Naive thymus-derived CD8-positive, alpha-beta T cell (primary cell): ENCODE measurements at places on chromosomes 6 and 20. TPM values are rescaled to one million over a fixed set of nuclear protein-coding genes. Genes with fewer than 3 reads are reported as not detected.

- no peak for DNase-seq
Measured at GRCh38 chr6:24743265-24743943, 24.4 kb upstream of the C6orf62 start.

GRCh38 chr6:163386329-163386908, 28.1 kb upstream of the QKI start:
- DNase-seq, result no peak

DNA sequence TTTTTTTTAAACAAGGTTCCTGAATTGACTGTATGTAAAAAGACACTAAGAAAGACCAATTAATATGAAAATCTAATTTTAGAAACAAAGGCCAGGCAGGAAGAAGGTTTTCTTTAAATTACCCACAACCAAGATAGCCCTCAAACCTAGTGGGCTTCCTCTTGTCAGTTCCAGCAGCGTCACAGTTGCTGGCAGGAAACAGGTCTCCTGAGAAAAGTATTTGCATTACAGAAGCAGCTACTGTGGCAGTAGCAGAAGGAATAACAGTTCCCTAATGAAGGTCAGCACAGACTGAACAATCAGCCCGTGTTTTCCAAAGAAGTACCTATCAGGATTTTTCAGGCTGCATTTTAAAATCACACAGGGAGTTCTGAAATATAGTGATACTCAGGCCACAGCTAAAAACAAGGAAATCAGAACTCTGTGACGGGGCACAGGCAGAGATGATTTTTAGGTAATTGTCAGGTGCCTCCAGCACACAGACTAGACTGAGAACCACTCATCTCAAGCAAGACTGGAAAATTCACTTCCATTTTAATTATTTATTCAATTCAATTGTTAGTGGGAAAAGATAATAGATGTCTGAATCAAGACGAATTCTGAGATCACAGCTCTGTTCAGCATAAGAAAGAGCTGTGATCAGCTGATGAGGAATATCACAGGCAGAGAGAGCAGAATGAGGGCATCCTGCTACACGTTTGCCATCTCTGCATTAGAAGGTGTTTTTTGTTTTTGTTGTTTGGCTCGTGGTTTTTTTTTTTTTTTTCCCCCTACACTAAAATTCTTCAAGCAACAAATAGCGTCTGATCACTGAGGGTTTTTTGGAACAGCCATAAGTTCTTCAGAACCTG, 230.5 kb upstream of the KHDRBS2 start:
- no peak for DNase-seq

GRCh38 chr6:94144807-94145206, 725.4 kb upstream of the EPHA7 start:
- no peak for DNase-seq

GRCh38 chr20:12171923-12172524, 254.3 kb downstream of the BTBD3 start:
- DNase-seq, result no peak

GRCh38 chr6:50637267-50637666, 76.1 kb upstream of the TFAP2D start:
- no peak for DNase-seq

DNA sequence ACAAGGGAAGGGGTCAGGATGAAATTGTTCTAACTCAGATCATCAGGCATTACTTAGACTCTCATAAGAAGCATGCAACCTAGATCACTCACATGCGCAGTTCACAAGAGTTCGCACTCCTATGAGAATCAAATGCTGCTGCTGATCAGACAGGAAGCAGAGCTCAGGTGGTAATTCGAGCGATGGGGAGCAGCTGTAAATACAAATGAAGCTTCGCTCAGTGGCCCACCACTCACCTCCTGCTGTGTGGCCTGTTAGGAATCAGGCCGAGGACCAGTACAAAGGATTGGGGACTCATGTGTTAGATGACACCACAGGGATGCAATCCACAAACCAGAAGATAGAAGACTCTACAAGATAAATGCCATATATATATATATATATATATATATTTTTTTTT, 31.5 kb upstream of the TOP1 start:
- DNase-seq, result no peak

DNA sequence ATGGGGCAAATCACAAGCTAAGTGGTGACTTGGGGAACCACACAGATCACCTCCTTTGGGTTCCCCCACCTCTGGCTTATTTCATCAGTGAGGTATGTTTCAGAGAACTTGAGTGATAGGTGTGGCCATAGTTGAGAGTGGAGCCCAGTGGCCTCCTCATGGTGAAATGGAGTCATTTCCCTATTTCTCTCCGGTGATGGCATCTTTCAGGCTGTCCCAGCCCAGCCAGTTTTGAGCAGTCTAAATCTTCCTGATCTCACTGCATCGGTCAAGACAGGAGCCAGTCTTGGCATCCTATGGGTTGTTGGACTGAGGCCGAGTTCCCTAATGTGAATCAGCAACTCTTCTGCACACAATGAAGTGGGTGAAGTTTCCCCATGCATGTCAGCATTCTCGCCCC, 132.4 kb downstream of the EYA2 start:
- DNase-seq, result no peak

- DNase-seq, result no peak
Measured at GRCh38 chr6:149728499-149729234, 10.8 kb upstream of the LATS1 start.

DNA sequence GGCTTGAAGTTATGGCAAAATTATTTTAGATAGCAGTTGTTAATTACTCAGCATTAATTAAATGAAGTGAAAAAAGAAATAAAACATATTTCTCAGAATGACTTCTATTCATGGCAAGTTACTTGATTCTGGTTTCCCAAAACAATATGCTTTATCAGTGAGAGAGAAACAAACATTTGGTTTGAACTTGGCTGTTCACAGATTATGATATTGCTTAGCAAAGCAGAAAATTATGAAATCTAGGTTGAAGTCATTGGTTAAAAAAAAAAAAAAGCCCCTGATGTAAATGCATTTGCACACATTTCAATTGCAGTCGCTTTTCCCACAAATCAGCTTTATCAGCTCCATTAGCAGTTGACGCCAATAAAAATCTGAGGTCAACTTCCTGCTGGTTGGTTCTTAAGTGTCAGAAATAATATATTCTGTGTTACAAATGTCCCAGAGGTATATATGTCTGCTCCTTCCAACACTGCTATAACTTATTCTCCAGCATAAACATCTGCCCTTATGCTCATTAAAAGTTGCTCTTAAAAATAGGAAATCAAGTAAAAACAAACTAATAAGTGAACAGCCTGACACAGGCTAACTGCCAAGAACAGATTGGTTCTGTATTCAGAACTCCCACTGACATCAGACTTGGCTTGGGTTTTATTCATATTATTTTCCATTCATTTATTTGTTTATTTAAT, 275.4 kb downstream of the PHF3 start:
- no peak for DNase-seq

- DNase-seq, result no peak
Measured at GRCh38 chr6:88814909-88815308, 148.5 kb downstream of the RNGTT start.

DNA sequence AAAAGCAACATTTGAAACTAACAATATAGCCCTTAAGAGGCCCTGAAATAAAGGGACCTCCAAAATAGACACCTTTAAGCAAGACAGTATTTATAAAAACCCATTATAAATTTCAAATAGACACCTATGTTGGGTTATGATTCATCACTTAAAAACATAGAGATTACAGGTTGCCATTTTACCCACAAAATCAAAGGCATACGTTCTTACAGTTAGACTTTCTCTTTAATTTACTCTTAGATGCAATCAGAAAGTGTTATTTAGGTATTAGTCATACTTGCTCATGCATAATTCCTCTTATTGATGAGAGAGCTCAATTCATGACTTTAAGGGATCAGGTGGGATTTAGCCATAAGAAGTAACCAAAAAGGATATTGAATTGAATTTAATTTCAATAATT, 51.5 kb upstream of the TMEM200A start:
- no peak for DNase-seq

DNA sequence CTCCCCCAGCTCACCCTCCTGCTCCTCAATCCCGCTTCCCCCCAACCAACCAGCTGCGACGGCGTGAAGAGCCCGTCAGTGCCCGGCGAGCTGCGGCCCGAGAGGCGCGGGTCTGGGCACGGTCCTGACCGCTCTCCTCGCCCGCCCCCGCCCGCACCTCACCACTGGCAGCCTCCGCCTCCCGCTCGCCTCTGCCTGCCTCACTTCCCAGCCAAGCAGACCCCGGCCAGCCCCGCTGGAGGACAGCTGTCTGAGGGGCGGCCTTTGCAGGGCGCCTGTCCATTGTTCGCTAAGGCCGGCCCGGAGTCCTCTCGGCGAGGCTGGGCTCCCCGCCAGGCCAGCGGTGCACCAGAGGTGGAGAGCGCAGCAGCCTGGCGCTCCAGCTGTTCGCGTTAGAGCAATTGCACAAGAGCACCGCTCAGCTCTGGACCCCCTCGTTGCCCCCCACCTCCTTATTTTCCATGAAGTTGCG, 1.3 kb downstream of the SOBP start:
- DNase-seq, result peak; percentile 16

GRCh38 chr6:9103876-9104521, 668.7 kb upstream of the SLC35B3 start:
- DNase-seq, result no peak

DNA sequence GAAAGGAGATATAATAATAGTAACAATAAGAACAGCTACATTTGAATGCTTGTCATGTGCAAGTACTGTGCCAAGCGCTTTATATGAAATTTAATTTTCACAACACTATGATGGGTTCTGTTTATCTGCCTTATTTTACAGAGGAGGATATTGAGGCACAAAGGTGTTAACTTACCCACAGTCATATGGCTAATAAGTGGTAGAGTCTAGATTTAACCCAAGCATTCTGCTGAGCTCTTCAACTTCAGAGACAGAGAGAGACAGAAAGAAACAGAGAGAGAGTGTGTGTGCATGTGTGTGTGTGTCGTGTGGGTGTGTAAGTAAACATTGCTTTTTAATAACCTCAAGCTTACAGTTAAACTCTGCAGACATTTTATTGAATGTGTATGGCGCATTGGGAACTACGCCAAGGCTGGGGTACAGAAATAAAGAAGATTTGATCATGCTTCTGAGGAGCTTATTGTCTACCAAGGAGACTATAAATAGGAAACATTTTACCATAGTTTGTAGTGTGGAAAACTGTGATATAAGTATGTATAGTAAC, 12.9 kb downstream of the TBPL1 start:
- DNase-seq, result no peak

- no peak for DNase-seq
Measured at GRCh38 chr6:33750244-33750991, 3.7 kb upstream of the IP6K3 start.

GRCh38 chr6:88165844-88166492, at the start of gene CNR1:
TSS of gene CNR1 (minus strand) at chr6:88166347. CDS start at chr6:88145274, 21,073 bp downstream.
- DNase-seq, result no peak

DNA sequence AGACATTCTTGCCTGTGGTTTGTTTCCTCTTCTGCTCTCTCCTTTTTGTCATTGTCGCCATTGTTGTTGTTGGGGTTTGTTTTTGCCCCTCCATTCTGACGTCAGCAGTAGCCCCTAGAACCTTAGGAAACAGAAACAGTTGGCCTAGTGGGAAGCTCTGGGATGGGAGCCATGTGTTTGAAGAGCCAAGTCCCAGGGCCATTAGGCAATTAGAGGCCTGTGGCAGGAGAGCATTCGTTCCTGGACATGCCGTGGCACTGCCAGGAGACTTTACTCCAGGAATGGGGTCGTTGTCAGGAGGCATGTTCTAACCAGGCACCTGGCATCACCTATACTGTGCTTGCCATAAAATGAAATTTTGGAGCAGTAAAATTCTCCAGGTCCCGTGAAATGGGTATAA, 39.7 kb downstream of the PPARD start:
- DNase-seq, result no peak

- peak; percentile 74 for DNase-seq
Measured at GRCh38 chr6:156776840-156777576, at the start of gene ARID1B. TSS of gene ARID1B (plus strand) at chr6:156777378. CDS start at chr6:156777681, 303 bp downstream.

DNA sequence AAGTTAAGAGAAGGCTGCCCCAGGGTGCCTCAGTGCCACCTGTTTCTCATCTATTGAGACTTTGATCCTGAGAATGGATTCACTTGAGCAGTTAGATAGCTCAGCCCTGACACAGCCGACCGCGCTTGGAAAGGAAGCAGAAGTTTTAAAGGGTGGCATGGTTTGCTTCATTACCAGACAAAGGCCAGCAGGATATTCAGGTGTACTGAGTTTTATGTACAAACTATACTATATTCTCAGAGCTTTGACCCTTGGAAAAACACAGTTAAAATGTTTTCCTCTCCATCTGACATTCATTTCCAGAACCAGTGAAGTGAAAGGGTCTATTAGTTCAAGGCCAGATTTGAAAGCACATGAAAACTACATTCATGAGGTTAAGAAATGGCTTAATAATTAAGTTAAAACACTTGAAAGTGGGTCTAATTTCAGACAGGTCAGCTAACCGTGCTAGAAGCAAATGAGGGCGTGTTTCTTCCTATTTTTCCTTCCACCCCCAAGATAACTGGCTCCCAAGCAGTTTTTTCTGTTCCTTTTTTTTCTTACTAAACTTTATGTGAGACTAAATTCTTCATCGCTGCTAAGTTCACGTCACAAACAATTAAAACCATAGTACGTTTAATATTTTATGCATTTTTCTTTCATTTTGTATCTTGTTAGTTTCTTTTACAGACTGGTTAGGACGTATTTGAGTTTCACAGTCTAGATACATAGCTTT, 385.3 kb upstream of the SOX4 start:
- no peak for DNase-seq

- no peak for DNase-seq
Measured at GRCh38 chr6:154791556-154792317, 58.5 kb downstream of the SCAF8 start.

DNA sequence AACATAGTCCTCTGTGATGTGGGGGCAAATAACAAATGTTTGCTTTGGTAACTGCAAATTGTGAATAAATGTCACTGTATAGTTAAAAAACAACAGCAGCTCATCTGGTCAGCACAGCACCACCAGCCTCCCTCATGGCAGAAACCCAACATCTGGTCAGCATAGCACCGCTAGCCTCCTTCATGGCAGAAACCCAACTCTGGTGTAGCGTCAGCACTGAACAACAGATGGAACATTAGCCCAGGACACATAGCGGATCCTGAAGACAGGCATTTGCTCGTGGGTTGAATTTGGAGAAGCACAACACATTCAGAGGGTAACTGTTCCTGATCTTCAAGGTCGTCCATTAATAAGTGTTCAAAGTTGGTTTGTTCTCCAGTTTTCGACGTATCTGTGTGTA, 265.9 kb downstream of the DLL1 start:
- DNase-seq, result no peak

- DNase-seq, result no peak
Measured at GRCh38 chr6:22343864-22344263, 47.0 kb upstream of the PRL start.

- DNase-seq, result no peak
Measured at GRCh38 chr6:23705697-23706096, 420.3 kb upstream of the NRSN1 start.

ELOVL4 gene
- 1.6 TPM for total RNA-seq

HAO1 gene
- not detected for total RNA-seq

BCKDHB gene
- total RNA-seq, result 20.1 TPM

PPP1R14C gene
- not detected for total RNA-seq

KCNQ2 gene
- 0.49 TPM for total RNA-seq

TRIM10 gene
- total RNA-seq, result not detected

ZNF334 gene
- 0.81 TPM for total RNA-seq

COX4I2 gene
- total RNA-seq, result not detected

LHFPL5 gene
- total RNA-seq, result not detected

ENTPD6 gene
- total RNA-seq, result 110 TPM

OTOR gene
- total RNA-seq, result not detected
